NCI-H1105 treated with DMSO at 0.1 percent for 48 hours (cell line): ENCODE measurements at places on chromosomes 3 and 15.

DNA sequence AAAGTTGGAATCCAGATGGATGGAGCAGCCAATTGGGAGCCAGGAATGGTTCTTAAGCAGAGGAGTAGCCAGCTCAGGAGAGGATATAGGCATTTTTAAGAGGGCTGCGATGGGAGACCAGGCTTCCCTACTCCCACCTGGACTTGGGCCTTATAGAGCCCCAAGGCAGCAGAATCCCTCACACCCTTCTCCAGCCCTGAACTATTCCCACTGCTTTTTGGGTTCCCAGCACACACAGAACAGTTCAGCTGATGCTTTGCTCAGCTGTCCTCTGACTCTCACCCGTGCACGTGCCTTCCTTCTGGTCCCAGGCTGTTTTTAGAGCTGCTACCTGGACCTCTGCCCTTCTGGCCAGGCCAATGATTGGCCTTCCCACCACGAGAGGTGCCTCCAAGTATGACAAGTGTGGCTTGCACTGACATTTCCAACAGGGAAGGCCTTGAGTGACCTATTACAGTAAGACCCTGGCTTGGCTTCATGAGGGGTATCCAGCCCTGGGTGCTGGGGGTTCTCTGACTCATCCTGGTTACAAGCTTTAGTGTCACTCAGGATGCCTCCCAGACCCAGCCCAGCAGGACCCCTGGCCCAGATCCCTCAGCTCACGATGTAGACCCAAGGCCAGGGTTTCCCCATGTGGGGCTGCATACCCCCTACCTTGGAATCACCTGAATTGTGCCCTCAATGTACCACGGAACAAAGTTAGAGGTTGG is 25.2 kb downstream of the NOX5 start:
- DNase-seq, result no peak

DNA sequence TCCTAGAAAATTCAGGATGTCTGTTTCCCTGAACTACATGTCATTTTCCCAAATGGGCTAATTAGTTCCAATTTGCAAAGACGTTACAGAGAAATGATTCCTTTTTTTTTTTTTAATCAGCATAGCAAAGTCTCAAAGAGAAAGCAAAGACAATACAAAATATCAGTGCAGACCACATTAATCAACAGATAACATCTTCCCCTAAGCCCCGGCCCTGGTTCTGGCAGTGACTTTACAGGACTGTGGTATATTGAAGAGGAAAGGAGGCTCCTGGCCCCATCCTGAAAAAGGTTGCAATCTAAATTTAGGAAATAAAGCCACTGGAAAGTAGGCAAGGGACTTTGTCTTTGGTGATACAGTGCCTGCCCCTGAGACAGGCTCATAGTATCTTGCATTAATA is 836.5 kb downstream of the NTRK3 start:
- DNase-seq, result no peak

GRCh38 chr3:63624941-63625560 is 27.4 kb upstream of the SNTN start:
- DNase-seq, result peak; percentile 42

GRCh38 chr3:155303540-155304097 is 10.1 kb upstream of the STRIT1 start:
- no peak for DNase-seq

GRCh38 chr15:33454346-33454745 is 143.6 kb downstream of the RYR3 start:
- DNase-seq, result no peak

DNA sequence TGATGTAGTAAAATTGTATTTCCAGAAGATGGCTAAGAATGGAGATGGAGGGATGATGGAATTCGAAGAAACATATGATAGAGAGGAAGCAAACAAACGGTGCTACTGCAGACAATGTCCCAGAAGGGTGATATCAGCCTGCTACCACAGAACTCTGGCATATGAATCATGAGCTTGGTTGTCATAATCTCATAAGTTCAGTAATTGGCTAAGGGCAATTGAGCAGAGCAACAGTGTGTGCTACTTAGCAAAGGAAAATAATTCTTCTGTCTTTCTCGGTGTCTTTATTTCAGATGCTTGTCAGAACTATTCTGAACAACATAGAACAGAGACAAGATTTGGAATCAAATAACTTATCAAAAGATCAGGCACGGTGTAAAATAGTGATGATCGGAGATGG is 407.3 kb downstream of the GBE1 start:
- no peak for DNase-seq

DNA sequence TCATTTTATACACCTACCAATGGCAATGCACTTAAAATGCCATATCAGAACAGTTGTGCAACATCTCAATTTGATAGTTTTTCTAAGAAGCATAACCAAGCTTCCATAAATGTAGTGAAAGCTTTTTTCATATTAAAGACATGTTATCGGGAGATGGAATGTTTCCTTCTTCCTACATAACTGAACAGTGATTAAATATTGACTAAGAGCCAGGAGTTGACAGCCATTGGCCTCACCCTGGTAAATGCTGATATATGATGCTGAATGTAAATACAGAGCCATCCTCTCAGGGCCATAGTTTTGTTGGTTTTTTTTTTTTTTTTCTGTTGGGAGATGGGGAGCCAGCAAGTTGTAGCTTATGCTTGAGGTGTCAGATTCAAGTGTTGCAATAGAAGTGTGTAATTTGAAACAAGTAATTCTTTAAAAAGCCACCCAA is 203.3 kb upstream of the IL12A start:
- DNase-seq, result peak; percentile 39

- no peak for DNase-seq
These were observed 831 bp downstream of the IFT57 start for GRCh38 chr3:108221393-108221792.

- DNase-seq, result no peak
These were observed 4.1 kb upstream of the GCSAM start for GRCh38 chr3:112136959-112137693.

DNA sequence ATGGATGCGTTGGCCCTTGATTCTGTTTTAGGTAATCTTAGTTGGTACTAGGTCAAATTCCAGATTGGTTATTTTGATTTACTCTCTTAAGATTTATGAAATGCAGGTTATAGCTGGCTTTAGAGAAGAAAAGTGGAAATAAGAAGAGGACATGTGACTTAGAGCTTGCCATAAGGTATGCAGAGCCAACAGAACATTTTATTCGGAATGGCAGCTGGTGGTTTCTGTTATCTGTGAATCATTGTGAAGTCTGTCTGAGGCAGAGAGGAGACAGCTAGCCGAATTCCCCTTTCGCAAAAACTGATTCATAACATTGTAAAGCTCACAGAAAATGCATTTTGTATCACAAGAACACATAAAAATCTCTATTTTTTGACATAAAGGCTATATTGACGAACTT is 82.1 kb downstream of the FILIP1L start:
- DNase-seq, result no peak
